ENCODE measurements at places on chromosomes 16 and 17. TPM values are rescaled to one million over a fixed set of nuclear protein-coding genes. Genes with fewer than 3 reads are reported as not detected.

DNA sequence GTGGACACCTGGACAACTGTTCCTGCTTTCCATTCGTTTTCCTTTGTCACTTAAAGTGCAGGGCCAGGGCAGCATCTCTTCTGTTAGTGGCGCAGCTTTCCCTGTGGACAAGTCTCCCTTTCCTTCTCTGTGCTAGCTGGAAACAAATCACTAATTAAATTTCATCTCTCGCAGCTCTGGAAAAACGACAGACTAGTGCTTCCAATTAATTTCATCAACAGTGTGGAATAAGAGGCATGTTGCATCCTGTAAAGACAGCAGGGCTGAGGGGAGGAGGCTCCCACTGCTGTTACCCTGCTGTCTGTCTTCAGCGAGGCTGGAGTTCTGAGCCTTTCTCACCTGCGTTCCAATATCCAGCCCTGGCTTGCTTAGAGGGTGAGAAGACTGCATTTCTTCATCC is 352.1 kb upstream of the HSBP1 start:
- no peak for DNase-seq

DNA sequence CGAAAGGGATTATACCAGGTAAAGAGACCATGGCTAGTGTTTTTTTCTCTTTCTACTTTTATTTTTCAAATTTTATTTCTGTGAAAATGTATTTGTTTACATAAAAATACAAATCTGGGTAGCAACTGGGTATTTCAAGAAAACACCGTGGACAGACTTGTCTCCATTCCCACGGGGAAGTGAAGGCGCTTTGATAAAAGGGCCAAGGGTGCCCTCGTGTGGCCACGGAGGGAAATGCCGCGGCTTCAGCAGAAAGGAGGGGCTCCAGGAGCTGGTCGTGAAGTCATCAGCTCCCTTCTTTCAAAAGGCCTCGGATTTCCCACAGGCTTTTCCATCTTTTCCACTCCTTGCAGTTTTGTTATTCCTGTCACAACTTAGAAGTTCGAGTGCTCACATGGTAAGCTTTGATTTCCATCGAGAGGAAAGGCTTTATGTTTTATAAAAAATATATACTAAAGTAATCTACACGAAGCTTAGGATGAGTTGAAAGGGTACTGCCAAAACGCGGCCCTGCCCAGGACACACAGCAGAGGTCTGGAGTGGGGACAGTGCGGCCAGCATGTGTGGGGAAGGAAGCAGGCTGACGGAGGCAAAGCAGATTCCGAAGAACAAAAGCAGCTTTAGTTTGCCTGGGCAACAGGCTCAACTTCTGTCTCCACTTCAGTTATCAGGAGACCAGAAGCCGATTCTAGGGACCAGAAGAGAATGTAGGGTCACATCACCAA is 15.3 kb upstream of the MNT start:
- DNase-seq: peak; percentile 89

- no peak for DNase-seq
Measured at GRCh38 chr16:61987474-61988012, 48.7 kb downstream of the CDH8 start.

DNA sequence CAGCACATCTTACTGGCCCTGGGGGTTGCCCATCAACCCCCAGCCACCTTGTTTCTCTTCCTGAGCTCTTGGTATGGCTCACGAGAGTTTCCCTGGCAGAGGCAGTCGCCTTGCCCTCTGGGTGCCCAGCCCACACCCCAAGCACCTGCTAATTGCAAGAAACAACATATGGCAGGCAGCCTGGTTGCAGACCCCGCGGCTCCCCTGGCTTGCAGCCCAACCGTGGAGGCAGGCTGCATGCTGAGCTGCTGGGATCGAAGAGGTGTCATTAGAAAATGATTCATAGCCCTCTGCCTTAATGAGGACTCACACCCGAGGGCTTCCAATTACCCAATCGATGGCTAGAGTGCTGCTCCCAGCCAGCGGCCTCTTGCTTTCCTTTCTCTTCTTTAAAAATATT is 115.7 kb downstream of the TMEM114 start:
- no peak for DNase-seq

DNA sequence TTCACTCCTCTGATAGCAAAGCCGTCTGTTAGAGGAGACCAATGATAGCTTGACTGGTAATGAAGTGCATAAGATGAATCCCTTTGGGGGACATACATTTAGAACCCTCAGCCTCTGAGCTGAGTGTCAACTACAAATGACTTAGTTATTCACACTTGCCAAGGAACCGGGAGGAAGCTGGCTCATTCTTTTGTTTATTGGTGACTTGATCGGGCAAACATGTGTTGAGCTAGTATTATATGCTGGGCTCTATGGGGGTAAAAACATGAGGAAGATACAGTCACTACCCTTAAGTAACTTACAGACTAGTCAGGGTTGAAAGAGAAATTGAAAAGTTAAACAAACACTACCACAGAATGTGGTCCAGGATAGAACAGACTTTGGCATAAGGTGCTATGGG is 3.0 kb downstream of the CCL16 start:
- DNase-seq: no peak

- DNase-seq: no peak
Measured at GRCh38 chr17:66557200-66557599, 254.8 kb downstream of the PRKCA start.

GRCh38 chr17:15257258-15257788 is 7.8 kb downstream of the PMP22 start:
- peak; percentile 61 for DNase-seq

DNA sequence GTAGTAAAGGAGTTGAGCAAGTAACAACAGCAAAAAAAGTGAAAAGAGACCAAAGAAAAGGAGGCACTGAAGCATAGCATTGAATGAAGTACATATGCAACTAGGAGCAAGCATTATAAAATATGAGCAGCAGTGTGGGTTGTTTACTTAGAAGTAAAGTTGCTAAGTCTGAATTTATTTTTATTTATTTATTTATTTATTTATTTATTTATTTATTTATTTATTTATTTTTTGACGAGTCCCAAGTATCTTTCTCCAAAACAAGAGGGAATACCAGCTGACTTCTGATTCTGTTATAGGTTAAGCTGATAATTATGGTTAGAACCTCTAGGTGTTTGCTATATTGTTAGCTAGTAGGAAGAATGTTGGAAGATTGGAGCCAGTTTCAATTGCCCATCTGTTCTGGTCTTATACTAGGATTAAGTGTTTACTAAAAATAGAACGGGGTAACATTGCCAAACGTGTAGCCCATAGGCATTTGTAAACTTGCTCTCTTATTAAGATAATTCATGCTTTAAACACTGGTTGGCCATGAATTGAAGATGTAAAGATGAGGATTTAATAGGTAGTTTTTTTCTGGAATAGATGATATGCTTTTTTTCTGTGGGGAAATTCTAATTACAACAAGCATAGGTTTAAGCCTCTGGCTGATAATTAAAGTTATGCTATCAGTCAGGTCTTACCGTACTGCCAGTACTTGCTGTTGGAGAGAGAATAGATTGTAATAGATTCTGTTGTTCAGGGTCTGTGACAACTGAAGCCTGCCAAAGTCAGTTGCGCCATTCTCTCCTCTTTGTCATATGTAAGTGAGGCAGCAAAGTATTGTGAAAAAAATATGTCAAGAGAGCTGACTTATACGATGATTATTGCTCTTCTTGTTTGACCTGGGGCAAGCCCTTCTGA is 66.7 kb downstream of the PPM1E start:
- DNase-seq: no peak

GRCh38 chr16:72841506-72841905 is 206.4 kb downstream of the ZFHX3 start:
- DNase-seq: no peak

Gene USP22
- total RNA-seq: 167 TPM

Gene PLEKHH3
- total RNA-seq: 0.44 TPM

Gene SLC38A8
- total RNA-seq: not detected

Gene TBC1D3B
- total RNA-seq: 17.2 TPM

Gene NACA2
- total RNA-seq: not detected
